Upper lobe of right lung (tissue), 1 donor: ENCODE measurements at places on chromosomes 13 and 19.
A peak's percentile ranks its signal among the peaks of the same experiment; 100 is the strongest.

GRCh38 chr13:83992566-83993358, 110.5 kb upstream of the SLITRK1 start:
- no peak for DNase-seq

DNA sequence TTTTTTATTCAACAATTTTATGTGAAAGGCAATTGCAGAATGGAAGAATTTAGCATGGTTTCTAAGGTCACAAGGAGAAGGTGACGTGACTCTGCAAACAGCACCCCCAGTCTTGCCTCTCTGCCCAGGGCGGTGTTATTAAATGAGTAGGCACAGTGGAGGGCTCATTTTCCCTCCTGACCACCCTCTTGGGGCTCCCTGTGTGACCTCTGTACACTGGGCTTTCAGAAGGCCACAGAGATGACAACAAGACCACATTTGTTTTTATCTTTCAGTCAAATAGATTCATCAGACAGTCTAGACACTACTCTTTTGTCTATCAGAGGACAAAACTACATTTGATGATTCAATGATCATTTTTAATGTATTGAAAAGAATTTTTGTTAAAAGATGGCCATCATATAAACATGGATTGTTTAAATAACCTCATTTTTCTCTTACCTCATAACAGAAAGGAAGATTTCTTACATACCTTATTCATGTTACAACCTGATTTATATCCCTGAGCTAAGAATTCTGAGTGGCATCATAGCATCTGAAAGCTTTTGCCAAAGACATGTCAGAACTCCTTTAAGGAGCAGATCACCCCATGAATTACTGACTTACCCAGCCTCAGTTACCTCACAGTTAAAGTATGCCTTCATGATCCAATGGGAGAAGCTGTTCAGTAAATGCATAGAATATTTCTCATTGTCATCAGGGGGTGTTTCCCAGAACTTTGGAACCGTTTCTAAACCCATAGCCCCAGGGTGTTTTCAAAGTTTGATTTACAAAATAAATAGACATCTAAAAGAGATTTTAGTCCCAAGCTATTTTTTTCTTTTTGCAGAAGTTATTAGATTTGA, 184.0 kb upstream of the RFC3 start:
- DNase-seq = no peak

DNA sequence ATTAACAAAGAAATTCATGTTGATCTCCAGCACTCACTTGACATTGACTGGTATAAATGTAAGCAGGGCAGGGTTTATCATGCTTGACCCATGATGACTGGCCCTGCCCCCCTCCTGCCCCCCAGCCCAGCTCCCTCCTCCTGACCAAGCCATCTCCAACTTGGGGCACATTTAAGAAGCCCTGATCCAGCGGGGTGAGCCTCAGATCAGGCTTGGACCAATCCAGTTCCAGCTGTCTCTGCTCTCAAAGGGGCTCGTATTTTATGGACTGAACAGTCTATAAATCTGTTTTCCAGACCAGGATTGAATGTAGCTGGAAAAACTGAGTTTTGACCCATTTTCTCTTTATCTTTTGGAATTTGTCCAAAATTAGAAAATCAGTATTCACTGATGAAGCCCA, 100.0 kb downstream of the COL4A1 start:
- no peak for DNase-seq

GRCh38 chr19:35044317-35045117, 3.0 kb downstream of the HPN start:
- no peak for DNase-seq

DNA sequence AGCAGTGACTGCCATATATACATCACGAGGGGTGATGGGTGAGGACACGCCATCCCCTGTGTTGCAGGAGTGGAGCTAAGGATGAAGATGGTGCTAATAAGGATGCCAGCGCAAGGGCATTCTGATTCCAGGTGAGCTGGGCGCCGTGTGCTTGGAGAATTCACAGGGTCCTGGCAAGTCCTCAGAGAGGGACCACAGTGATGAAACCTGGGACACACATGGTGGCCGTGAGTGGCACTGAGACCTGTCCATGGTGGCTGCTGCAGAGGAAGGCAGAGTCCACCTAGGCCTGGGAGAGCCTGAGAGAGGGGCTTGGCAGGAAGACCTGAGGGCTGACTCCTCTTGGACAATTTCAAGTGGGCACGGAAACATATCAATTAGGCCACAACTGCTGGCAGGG, 65.2 kb downstream of the RFX2 start:
- DNase-seq = no peak

DNA sequence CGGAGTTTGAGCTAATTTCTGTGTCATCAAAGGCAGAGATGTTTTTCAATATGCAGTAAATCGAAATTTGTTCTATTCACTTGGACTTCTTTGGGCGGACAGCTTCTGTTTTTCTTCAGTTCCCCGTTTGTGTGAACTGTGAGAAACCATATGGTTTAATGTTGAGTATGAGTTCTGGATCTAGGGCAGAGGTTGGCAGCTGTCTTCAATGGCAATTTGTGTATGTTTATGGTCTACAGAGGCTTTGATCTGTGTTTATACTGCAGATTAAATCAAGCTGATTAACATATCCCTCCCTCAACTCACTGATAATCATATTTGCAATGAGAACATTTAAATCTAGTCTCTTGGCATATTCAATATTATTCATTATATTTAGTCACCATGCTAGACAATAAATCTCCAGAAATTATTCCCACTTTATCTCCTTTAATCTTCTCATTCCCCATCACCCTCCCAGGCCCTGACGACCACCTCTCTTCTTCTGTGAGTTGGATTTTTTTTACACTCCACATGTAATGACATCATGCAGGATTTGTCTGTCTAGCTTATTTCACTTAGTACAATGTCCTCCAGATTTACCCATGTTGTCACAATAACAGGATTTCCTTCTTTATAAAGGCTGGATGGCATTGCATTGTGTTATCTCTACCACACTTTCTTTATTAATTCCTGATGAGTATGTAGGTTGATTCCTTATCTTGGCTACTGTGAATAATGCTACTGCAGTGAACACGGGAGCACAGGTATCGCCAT, 9.0 kb downstream of the ZNF331 start:
- DNase-seq = no peak

- no peak for DNase-seq
Measured at GRCh38 chr13:40152145-40152544, 496.7 kb downstream of the COG6 start.

DNA sequence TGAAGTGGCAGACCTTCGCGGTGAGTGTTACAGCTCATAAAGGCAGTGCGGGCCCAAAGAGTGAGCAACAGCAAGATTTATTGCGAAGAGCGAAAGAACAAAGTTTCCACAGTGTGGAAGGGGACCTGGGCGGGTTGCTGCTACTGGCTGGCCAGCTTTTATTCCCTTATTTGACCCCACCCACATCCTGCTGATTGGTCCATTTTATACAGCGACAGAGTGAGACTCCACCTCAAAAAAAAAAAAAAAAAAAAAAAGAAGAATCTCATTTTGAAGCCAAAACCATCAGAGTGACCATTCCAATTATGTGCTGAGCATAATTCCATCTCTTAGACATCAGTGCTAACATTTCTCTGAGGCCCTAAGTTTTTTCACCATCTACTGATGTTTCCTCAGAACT, 1.9 kb upstream of the ZNF552 start:
- DNase-seq = no peak

GRCh38 chr13:29936956-29937355, 86.5 kb upstream of the UBL3 start:
- DNase-seq = no peak

DNA sequence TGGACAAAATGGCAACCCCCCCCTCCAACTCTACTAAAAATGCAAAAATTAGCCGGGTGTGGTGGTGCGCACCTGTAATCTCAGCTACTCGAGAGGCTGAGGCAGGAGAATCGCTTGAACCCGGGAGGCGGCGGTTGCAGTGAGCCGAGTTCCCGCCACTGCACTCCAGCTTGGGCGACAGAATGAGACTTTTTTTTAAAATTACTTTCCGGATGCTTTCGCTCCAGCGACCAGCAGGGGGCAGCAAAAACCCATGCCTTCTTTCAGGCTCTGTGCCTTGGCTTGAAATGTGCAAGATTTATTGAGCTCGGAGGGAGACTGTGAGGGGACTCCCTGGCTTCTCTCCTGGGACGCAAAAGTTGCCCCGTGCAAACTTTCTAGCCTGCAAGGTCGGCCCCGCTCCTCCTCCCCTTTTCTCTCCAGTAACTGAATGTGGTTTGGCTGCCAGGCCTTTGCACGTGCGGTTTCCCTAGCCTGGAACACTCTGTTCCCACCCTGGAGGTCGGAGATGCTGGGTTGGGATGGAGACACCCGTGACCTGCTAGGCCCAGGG, 61.4 kb upstream of the NFIC start:
- peak; percentile 81 for DNase-seq

GRCh38 chr13:104584481-104584880, 1518.3 kb upstream of the SLC10A2 start:
- DNase-seq = no peak

GRCh38 chr13:30443957-30444404, 21.7 kb downstream of the UBE2L5 start:
- DNase-seq = no peak

GRCh38 chr13:31200637-31200971, 829 bp downstream of the B3GLCT start:
- DNase-seq = peak; percentile 83

- no peak for DNase-seq
Measured at GRCh38 chr13:51970349-51970748, 40.9 kb downstream of the ATP7B start.

- DNase-seq = no peak
Measured at GRCh38 chr13:98144801-98145350, 2.0 kb downstream of the FARP1 start.

DNA sequence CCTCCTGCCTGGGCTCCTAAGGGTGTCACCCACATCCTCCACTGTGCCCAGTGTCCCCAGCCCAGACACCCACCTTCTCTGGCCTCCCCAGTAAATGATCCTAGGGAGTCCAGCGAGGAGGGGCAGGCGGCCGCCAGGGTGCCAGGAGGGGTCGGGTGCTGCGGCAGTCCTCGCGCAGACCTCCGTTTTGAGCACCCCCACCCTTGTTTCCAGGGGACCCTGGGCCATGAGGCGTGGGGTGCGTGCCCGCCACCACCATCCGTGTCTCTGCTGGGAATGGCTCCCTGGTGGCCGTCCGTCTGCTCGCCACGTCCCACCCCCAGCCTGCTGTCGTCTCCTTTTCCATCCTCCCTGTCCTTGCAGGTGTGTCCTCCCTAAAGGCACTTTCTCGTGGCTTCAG, 133.0 kb downstream of the KDM4B start:
- no peak for DNase-seq

- DNase-seq = peak; percentile 37
Measured at GRCh38 chr13:99975626-99976025, 4.1 kb upstream of the ZIC5 start.

DNA sequence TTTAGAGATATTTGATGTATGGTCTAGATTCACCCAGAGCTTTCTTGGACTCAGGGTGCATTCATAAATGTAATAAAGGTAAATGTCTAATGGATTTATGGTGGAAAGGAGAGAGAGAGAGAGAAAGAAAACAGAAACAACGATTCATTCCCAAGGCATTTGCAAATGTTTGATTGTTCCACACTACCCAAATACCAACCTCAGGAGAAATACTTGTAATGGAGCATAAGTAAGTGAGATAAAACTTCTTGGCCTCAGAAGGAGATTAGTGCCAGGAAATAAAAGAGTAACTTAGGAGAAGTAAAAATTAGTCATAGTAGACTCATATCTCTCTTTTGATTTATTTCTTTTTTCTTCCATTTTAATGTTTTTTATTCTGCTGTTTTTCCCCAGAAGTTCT, 40.6 kb upstream of the DGKH start:
- DNase-seq = no peak

- DNase-seq = no peak
Measured at GRCh38 chr19:35360880-35361420, 2.7 kb downstream of the FFAR3 start.

- no peak for DNase-seq
Measured at GRCh38 chr13:77898097-77898496, 20.5 kb downstream of the EDNRB start.

DNA sequence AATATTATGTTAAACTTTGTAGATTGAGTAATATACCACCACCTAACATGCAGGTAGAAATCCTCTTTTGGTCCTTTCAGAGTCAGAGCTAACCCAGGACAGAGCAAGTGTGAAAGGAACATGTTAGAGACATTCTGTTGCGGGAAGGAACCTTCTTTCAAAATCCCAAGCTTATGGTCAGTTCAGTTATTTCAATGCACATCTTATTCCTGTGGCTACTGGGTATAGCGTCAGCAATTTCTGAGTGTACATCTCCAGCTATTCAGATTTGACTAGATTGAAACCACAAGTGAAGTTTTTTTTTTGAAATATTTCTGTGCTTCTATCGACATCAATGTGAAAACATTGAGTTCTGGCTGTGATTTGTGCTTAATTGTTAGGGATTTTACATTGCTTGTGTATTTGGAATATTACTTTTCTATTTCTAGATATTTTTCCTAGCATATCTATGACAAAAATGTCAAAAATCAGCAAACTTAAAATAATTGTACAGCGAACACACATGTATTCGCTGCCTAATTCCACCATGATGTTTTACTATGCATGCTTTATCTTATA, 165.3 kb downstream of the LMO7 start:
- no peak for DNase-seq

DNA sequence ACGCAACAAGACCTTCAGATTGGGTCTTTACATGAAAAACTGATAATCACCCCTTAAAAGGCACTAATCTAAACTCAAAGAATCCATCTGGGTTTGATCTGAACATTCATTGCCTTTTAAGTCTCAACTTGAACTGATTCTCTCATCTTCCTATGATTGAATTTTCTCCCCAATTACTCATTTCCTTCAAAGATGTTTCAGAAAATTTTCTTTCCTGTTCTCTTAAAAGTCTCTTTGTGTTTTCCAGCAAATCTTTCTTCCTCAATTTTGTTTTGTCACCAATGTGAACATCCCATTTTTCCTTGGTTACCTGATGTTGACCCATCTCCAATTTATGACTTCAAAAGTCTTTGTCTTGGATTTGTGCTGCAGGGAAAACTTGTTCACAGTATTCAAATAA, 234.3 kb downstream of the DACH1 start:
- no peak for DNase-seq

GRCh38 chr19:4278419-4279266, at the start of gene SHD:
Gene SHD (plus strand): TSS chr19:4279266. CDS start chr19:4280064, 798 bp downstream.
- no peak for DNase-seq

DNA sequence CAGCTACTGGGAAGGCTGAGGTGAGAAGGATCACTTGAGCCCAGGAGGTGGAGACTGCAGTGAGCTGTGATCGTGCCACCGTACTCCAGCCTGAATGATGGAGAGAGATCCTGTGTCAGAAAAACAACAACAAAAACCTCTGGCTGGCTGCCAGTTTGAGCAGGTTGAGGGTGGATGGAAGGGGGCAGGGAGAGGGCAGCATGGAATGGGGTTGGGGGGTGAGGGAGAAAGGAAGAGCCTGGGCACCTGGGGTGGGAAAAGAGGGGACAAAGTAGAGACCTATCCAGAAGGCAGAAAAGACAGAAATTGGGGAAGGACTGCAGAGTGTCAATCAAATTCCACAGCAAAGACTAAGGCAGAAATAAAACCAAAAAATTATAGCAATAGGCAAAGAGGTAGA, 4.7 kb downstream of the SLC1A5 start:
- DNase-seq = no peak
